Activated naive CD8-positive, alpha-beta T cell treated with anti-CD3 and anti-CD28 coated beads, Interleukin-2, amount 50 U/mL, for 24 hours (primary cell): ENCODE measurements at places on chromosomes 13 and 19.

GRCh38 chr19:281992-282391, 9.2 kb downstream of the PLPP2 start:
- no peak for DNase-seq

DNA sequence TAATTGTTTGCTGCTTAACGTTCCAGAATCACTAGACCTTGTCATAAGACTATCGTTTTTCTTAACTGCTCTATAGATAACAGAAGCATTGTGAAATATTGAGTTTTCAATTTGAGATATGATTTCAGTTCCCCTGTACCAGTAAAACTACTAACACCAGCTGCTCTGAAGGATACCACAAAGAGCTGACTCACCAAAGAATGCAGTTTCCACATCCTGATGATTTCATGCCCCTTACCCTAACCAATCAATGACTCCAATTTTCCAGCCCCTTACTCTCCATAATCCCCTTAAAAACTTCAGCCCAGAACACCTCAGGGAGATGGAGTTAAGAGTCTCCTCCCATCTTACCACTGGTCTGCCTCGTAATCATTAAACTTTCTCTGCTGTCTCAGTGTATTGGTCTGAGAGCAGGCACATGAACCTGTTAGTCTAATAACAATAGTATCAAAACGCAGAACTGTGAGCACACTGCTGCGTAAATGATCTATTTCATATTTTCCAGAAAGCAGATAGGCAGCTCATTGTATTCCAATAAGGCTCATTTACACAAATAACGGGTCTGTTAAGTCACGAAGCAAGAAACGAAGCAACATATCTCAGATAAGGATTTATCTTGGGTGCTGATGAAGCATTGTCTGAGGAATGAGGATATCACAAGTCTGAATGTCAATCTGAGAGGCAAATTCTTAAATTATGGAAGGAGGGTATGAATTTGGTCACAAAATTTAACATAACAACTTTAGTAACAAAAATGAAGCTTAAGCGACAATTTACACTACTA, 14.1 kb upstream of the CCNA1 start:
- no peak for DNase-seq

GRCh38 chr13:97471711-97472110, 37.7 kb downstream of the RAP2A start:
- no peak for DNase-seq

GRCh38 chr13:25717666-25718197, 334.1 kb downstream of the SHISA2 start:
- DNase-seq = no peak

GRCh38 chr19:31347354-31347753, 1.9 kb downstream of the TSHZ3 start:
- no peak for DNase-seq

DNA sequence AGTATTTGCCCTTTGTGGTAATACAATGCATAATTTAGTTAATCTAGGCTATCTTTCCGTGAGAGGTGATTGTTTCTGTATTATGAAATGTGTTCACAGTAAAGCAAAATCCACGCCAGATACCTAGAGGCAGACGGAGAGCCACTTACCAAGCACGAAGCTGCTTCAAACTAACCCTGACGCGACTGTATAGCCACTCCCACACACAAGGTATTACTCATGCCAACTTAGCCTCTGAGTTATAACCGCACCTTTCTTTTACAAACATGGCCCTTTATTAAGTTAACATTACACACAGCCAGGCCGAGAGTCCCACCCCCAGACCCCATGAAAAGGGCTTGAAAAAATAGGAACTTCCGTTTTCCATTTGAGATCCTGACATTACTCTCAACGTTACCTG, 185.7 kb downstream of the ABCC4 start:
- DNase-seq = no peak

DNA sequence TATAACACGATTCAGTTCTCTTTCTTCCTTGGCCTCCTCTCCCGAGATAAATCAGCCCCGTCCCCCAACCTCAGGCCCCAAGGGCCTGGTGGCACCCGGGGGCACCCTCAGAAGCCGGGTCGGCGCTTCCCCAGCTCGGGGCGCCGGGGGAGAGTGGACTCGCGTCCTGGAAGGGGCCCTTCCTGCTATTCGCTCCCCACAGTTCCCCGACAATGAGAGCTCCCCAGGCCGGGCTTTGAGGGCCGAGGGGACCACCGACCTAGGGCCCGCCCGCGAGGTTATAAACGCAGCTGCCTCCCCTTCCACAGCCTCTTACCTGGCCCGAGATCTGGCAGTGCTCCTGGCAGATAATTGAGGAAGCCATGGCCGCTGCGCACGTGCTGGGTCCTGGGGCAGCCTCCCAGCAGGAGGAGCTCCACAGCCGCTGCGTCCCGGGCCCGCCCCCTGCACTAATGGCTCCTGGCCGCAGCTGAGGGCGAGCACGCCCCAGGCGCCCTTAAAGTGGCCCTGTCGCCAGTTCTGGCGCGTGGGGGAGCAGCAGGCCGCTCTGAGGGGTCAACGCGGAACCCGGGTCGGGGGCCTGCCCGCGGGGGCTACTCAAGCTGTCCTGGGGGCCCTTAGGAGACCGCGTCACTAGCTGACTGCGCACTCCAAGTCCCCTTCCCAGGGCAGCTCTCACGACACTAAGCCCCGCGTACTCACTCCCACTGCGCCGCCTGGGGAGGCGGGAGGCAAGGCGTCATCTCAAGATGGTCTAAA, at the start of gene SOHLH2:
Gene SOHLH2, minus strand, starts transcription at position 394 of the 759 bp plus-strand sequence. Its CDS starts 30 bp downstream, at position 364.
- DNase-seq = no peak

DNA sequence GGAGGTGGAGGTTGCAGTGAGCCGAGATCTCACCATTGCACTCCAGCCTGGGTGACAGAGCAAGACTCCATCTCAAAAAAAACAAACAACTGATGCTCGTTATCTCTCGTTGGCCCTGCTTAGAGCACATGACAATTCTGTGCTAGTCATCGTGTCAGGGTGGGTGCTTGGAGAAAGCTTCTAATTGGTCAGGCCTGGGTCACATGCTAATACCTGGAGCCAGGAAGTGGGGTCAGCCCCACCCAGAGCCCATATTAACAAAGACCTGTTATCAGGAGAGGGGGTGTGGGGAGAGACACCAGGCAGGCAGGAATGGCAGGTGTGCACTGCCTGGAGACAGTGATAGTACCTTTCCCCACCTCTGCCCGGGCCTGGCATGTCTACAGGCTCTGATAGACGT, 84.9 kb downstream of the DPF1 start:
- no peak for DNase-seq

DNA sequence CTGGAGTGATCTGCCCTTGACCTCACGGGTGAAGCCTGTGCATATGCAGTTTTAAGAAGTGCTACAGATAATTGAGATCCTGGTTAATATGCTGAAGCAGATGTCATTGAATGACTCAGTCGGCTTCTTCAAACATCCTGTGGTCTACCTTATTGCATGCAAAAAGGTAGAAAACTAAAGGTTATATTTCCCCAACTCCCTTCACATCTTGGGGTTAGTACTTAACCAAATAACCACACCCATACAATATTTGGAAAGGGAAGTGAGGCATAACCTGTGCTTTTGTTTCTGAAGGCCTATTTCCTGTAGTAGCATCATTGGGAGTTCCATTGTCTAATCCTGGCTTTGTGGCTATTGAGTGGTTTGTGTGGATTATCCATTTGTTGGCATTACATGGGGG, 58.3 kb downstream of the RAP2A start:
- DNase-seq = no peak

DNA sequence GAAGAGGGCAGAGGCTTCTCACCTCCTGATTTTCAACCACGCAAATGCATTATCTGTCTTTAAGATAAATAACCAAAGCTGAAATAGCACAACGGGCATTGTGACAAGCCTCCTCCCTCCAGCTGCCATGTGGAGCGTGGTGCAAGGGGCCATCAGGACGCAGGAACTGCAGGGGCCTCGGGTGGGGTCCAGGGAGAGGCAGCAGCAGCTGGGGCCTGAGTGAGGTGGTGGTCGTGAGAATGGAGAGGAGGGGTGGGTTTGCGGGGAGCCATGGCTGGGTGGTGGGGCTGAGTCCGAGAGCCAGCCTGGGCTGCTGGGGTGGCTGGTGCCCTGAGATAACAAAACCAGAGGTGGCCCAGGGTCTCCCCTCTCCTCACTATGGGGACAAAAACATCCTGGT, 66.0 kb downstream of the EPS15L1 start:
- DNase-seq = no peak

DNA sequence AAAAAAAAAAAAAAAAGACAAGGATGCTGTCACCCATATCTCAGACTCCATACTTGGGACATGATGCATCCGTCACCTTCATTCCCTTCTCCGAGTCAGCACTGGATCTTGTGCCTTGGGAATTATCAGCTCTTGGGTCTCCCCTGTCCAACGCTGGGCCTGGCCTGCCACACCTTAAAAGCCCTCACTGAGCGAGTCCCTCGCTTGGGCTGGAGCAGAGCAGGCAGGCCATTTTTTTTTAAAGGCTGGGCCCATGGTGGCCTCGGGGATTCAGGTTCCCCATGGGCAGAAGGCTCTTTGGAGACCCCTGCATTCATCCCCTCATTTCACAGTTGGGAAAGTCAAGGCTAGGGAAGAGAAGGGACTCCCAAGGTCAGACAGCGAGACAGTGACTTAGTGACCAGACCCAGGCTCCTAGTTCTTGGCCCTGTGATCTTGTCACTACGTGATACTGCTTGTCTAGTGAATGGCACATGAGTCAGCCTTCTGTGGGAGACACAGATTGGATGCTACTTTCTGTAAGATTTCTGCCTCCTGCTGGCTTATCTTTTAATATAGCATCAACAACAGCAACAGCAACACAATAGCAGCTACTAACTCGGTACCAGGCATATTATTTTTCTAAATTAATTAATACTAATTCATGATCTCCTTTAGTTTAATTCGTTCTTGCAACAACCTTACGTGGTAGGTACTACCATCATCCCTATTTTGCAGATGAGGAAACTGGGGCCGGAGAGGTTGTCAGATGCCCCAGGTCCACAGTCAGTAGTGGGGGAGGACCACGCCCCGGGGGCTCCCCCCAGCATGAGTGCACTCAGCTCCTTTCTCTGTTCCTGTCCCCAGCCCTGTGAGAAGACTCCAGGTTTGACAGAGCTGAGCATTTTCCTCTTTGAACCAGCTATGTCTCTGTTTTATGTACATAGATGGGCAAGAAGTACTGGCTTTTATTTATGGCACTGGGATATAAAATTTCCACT, 27.4 kb upstream of the ZNF536 start:
- no peak for DNase-seq
